Caco-2 (cell line): ENCODE measurements at places on chromosomes 5 and 9. TPM values are rescaled to one million over a fixed set of nuclear protein-coding genes. Genes with fewer than 3 reads are reported as not detected.
A peak's percentile ranks its signal among the peaks of the same experiment; 100 is the strongest.

- no peak overlapping the region for H3K27ac ChIP-seq
- H3K27me3 ChIP-seq = no peaks in the 10 kb centered on the region
- no peaks in the 10 kb centered on the region for H3K36me3 ChIP-seq
- no peak for DNase-seq
- H3K4me3 ChIP-seq = no peak overlapping the region
Observed at GRCh38 chr5:64854855-64855254, 86.1 kb downstream of the CWC27 start.

- H3K4me1 ChIP-seq = no peaks in the 10 kb centered on the region; the same call in 1 of the 2 replicates
- no peaks in the 10 kb centered on the region; the same call in 1 of the 2 replicates for H3K36me3 ChIP-seq
- H3K4me3 ChIP-seq = no peak overlapping the region
- H3K27me3 ChIP-seq = no peaks in the 10 kb centered on the region
- H3K27ac ChIP-seq = no peak overlapping the region
Observed at GRCh38 chr5:55899344-55899743, 48.2 kb downstream of the IL31RA start.

GRCh38 chr5:6183391-6184390 lies 194.7 kb downstream of the MED10 start:
- H3K4me3 ChIP-seq = no peak overlapping the region
- H3K36me3 ChIP-seq = no peaks in the 10 kb centered on the region
- H3K27me3 ChIP-seq = peaks cover 1% of the 10 kb centered on the region; the same call in 1 of the 2 replicates
- H3K4me1 ChIP-seq = no peaks in the 10 kb centered on the region
- no peak for DNase-seq

DNA sequence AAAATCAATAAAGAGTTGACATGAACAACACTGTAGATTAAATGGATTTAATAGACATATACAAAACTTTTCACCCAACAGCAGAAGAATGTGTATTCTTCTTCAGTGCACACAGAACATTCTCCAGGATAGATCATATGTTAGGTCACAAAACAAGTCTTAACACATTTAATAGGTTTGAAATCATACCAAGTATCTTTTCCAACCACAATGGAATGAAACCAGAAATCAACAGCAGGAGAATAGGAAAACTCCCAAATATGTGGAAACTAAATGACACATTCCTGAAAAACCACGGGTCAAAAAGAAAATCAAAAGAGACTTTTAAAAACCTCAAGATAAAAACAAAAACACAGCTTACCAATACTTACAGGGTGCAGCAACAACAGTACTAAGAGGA lies 790.1 kb upstream of the ZNF608 start:
- no peak for DNase-seq
- no peaks in the 10 kb centered on the region for H3K36me3 ChIP-seq
- H3K27me3 ChIP-seq = no peaks in the 10 kb centered on the region
- no peak overlapping the region for H3K4me3 ChIP-seq

- no peak within 1 kb of the TSS for H3K4me3 ChIP-seq
- no peak for DNase-seq
- H3K4me1 ChIP-seq = no peaks in the 10 kb centered on the region
- no peak within 1 kb of the TSS for H3K27ac ChIP-seq
Observed at GRCh38 chr5:141208478-141208877, at the start of gene PCDHB12. PCDHB12 (plus strand) TSS chr5:141208719; CDS start chr5:141208908, 189 bp downstream.

GRCh38 chr5:176492431-176492830 lies 44.2 kb downstream of the FAF2 start:
- no peak for DNase-seq
- H3K4me1 ChIP-seq = 0 out of 2 replicates have a peak, but pooled peaks cover 6% of the 10 kb centered on the region
- no peak overlapping the region for H3K27ac ChIP-seq
- H3K27me3 ChIP-seq = no peaks in the 10 kb centered on the region
- H3K36me3 ChIP-seq = peaks cover 6% of the 10 kb centered on the region
- H3K4me3 ChIP-seq = no peak overlapping the region

DNA sequence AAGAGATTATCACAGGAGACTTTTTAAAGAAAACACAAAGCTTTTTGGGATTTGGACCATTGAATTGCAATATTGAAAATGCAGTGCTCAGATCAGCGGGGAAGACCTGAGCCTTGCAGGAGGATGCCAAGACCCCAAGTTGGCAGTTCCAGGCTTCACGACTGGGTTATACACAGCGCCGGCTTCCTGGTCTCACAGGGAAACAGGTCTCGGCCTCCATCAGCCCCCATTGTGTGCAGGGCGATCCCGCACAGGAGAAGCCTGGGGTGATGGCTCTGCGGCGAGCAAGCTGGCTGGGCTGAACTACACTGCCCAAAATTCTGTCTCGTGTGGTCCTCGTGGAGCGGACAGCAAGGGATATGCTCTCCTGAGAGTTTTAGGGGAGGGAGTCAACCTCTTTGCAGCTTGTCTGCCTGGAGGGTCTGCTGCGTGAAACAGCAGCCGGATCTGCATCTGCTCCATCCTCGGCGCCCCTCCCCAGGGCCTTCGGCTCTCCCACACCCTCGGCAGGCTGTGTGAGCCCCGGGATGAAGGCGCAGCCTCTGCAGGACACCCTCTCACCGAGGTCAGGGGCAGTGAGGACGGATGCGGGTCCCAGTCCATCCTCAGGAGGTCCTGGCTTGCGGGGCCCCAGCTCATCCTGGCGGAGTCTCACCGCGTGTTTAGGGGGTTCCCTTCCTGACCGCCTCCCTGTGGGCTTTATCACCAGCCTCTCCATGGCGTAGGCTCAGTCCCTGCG lies 60.6 kb downstream of the NSUN2 start:
- H3K36me3 ChIP-seq = no peaks in the 10 kb centered on the region
- no peak overlapping the region for H3K27ac ChIP-seq
- no peaks in the 10 kb centered on the region for H3K4me1 ChIP-seq

DNA sequence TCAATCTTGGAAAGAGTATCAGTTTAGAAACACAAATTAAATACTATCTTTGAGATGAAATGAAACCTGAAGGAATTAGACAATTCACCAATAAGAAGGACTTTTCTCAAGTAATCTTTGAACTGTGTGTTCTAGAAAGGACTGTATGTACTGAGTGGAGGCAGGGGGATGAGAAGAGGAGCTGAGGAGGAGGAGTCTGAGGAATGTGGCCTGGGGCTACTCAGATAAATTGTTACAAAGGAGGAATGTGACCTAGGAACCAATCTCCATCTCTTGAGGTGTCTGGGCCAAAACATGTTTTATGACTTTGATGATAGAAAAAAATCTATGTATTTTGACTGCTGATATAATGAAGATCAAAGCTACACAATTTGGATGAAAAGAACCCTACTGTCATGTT lies 124.3 kb upstream of the ANKRD55 start:
- peak overlapping the region; percentile 85 for H3K27ac ChIP-seq
- H3K4me3 ChIP-seq = no peak overlapping the region
- peaks cover 75% of the 10 kb centered on the region for H3K4me1 ChIP-seq
- no peaks in the 10 kb centered on the region for H3K27me3 ChIP-seq
- peak; percentile 91 for DNase-seq
- no peaks in the 10 kb centered on the region for H3K36me3 ChIP-seq

Gene KCNMB1
- total RNA-seq = not detected in 2 replicates

Gene TRPM6
- 4.7 and 5.0 TPM in 2 replicates for total RNA-seq

Gene PCDHGB6
- total RNA-seq = 2.5 and 2.8 TPM in 2 replicates
